HCT116 (cell line): ENCODE measurements at places on chromosomes 4 and X.

DNA sequence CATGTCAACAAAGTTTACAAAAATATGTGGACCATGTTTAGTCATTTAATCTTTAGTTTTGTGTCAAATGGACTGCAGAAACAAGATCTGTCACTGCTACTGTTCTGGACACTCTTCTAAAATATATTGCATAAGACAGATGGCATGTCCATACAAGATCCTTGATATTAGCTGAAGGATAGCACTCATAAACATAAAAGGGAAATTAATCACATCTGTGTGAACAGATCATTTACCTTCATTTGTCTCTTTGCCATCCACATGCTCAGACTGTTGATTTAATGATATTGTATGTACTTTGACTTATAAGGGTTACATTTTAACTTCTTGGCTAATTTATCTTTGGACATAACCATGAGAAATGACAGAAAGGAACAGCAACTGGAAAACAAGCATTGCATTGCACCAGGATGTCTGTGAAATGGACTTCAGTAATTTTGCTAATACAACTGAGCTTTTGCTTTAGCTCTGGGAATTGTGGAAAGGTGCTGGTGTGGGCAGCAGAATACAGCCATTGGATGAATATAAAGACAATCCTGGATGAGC, at the start of gene UGT2B7:
TSS of gene UGT2B7 (plus strand) at position 364 of the 546 bp plus-strand sequence. CDS start at position 411, 47 bp downstream.
- H3K36me3 ChIP-seq: no peaks in the 10 kb centered on the region
- no peaks in the 10 kb centered on the region for H3K27me3 ChIP-seq
- no peak within 1 kb of the TSS for H3K27ac ChIP-seq
- no peaks in the 10 kb centered on the region for H3K4me1 ChIP-seq

DNA sequence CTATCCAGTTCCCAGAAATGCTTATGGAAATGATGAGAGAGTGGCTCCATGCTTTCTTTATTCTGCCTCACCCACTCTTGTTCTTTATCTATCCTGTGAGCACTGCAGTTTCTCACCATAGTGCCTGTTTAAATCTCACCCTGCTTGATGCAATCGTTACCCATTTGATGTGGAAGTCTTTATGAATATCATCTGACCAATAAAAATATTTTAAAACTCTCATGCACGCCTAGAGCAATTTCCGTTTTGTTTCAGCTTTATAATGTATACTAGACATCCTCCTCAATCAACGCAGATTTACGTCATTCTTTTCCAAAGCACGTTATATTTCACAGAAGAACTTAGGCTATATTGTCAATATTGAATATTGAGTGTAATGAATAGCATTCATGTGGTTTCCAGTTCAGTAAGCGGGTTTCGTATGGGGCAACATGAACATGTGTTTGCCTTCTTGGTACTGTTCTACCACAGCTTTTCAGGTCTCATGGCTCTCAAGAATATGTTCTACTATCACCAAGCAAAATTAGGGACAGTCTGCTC, 32.9 kb downstream of the GPM6A start:
- no peak overlapping the region for H3K4me3 ChIP-seq
- no peaks in the 10 kb centered on the region for H3K36me3 ChIP-seq
- H3K27me3 ChIP-seq: no peaks in the 10 kb centered on the region

DNA sequence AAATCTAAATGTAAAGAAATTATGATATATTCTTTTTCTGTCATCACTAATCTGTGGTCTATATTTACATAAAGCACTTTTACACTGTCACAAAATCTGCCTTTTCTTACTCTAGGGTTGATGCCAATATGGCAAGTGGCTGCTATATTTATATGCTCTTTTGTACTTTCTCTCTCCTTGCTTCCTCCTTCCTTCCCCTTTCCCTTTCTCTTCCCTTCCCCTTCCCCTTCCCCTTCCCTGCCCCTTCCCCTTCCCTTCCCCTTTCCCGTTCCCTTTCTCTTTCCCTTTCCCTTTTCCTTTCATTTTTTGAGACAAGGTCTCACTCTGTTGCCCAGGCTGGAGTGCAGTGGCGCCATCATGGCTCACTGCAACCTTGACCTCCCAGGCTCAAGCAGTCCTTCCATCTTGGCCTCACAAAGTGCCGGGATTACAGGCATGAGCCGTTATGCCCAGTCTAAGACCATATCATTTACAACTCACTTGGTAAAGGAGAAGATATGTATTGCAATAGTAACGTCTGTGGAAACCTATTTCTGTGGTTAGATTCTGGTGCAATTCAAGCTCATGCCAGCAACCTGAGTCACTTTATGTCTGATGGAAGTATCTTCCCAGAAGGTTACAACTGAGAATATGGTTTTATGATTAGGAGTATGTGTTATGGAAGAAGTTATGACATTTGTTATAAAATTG, 13.9 kb upstream of the PLAC8 start:
- H3K27me3 ChIP-seq: no peaks in the 10 kb centered on the region
- H3K36me3 ChIP-seq: no peaks in the 10 kb centered on the region
- H3K4me3 ChIP-seq: no peak overlapping the region
- DNase-seq: no peak
- H3K27ac ChIP-seq: no peak overlapping the region
- peaks cover 5% of the 10 kb centered on the region for H3K4me1 ChIP-seq

DNA sequence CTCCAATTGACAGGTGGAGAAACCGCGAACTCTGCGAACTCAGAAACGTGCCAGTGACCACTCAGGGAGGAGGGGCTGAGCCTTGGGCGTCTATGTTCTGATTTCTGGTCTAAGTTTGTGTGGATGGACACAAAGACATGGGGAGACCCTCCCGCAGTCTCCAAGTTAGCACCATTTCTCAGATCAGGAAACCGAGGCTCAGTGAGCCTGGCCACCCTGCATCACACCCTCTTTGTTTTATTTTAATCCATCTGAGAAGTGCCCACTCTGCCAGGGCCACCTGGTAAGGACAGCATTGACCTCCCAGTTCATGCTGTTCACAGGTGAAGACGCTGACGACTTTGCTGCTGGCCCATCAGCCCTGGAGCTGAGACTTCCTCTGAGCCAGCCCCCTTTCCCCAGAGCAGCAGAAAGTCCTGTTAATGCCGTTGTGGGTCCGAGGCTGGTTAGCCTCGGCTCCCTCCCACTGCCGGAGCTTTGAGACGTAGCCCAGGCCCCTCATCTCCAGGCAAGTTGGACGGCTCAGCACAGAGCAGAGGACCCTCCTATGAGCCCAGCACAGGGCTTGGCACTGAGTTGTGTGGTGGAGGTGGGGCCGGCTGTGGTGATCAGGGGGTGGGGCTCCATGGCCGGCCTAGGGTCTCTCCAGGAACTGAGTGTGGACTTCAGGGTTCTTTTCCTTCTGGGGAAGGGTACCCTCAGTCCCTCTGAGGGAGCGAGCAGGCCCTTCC, 43.7 kb downstream of the PSAPL1 start:
- H3K36me3 ChIP-seq: no peaks in the 10 kb centered on the region
- no peaks in the 10 kb centered on the region for H3K4me1 ChIP-seq
- no peak overlapping the region for H3K27ac ChIP-seq

- H3K27ac ChIP-seq: no peak overlapping the region
- H3K36me3 ChIP-seq: no peaks in the 10 kb centered on the region
- no peak overlapping the region for H3K4me3 ChIP-seq
Observed at GRCh38 chr4:145324161-145324560, 143.8 kb upstream of the OTUD4 start.

DNA sequence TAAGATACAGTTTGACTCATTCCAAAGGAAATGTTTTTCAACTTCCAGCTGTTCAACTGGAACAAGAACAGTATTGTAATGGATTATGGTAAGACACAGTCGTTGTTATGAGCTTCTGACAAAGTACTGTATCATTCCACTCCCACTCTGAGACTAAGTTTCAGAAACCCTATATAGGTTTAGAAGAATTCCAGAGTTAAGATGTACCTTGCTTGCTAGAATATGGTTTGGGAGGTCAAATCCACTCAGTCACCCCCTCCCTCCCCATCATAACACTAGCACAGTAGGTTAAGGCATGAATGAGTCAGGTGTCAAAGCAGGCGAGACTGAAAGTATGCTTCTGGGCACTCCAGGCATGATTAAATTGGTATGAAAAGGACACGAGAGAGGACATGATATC, 339.7 kb downstream of the DMD start:
- no peaks in the 10 kb centered on the region for H3K4me1 ChIP-seq
- H3K36me3 ChIP-seq: no peaks in the 10 kb centered on the region
- H3K27me3 ChIP-seq: no peaks in the 10 kb centered on the region
- no peak overlapping the region for H3K4me3 ChIP-seq
- DNase-seq: no peak
- no peak overlapping the region for H3K27ac ChIP-seq

GRCh38 chr4:93461541-93461940, 367.0 kb upstream of the ATOH1 start:
- no peak overlapping the region for H3K27ac ChIP-seq
- H3K36me3 ChIP-seq: no peaks in the 10 kb centered on the region
- H3K4me3 ChIP-seq: no peak overlapping the region
- no peak for DNase-seq
- H3K4me1 ChIP-seq: no peaks in the 10 kb centered on the region

- H3K27me3 ChIP-seq: no peaks in the 10 kb centered on the region
- peak overlapping the region; percentile 64 for H3K4me3 ChIP-seq
- H3K4me1 ChIP-seq: peaks cover 22% of the 10 kb centered on the region
- no peak for DNase-seq
- peak overlapping the region; percentile 82; the same call in 1 of the 2 replicates for H3K27ac ChIP-seq
Observed at GRCh38 chrX:14028473-14028872, 1.2 kb downstream of the GEMIN8 start.

DNA sequence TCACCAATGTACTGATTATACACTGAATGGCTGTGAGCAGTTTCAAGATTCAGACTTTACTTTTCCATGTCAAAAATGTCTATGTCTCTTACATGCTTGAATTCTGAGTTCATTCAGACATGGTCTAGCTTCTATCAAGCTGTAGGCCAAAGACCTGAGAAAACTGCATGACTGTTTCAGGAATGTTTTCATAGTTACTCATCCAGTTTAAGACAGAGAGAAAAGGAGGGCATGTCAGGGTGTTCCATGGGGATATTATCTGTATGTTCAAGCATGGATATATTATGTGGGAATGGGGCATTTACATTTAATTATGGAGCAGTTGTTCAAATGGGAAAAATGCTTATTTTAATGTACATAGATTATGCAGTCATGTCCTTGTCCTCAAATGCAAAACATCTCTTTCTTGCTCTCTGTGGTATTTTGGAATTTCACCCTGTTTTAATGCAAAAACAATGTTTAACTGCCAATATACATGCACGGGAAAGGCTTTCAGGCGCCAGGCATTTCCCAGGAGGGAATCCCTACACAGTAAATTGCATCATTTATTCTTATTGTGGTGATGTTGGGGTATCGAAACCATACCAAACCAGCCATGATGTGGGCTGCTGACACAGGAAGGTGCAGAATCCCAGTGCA, 429.1 kb upstream of the INTU start:
- no peak overlapping the region for H3K4me3 ChIP-seq
- no peak overlapping the region for H3K27ac ChIP-seq
- no peaks in the 10 kb centered on the region for H3K27me3 ChIP-seq
- H3K36me3 ChIP-seq: no peaks in the 10 kb centered on the region
- H3K4me1 ChIP-seq: no peaks in the 10 kb centered on the region

GRCh38 chrX:131393426-131393825, 104.3 kb upstream of the IGSF1 start:
- peaks cover 9% of the 10 kb centered on the region; the same call in 1 of the 2 replicates for H3K4me1 ChIP-seq
- no peaks in the 10 kb centered on the region for H3K27me3 ChIP-seq
- H3K36me3 ChIP-seq: no peaks in the 10 kb centered on the region
- no peak overlapping the region for H3K27ac ChIP-seq
- DNase-seq: no peak

- no peaks in the 10 kb centered on the region for H3K27me3 ChIP-seq
- DNase-seq: no peak
- H3K4me3 ChIP-seq: no peak overlapping the region
- H3K36me3 ChIP-seq: no peaks in the 10 kb centered on the region
Observed at GRCh38 chr4:16745009-16745635, 153.3 kb downstream of the LDB2 start.

GRCh38 chr4:57424232-57424897, 314.2 kb upstream of the IGFBP7 start:
- no peak overlapping the region for H3K4me3 ChIP-seq
- no peak for DNase-seq
- no peak overlapping the region for H3K27ac ChIP-seq
- H3K4me1 ChIP-seq: no peaks in the 10 kb centered on the region
- no peaks in the 10 kb centered on the region for H3K27me3 ChIP-seq

GRCh38 chrX:45598861-45599260, 398.2 kb upstream of the DIPK2B start:
- DNase-seq: no peak
- H3K36me3 ChIP-seq: no peaks in the 10 kb centered on the region
- H3K27me3 ChIP-seq: no peaks in the 10 kb centered on the region
- H3K4me3 ChIP-seq: no peak overlapping the region
- H3K27ac ChIP-seq: no peak overlapping the region

GRCh38 chrX:56615282-56615681, 51.9 kb downstream of the UBQLN2 start:
- H3K36me3 ChIP-seq: no peaks in the 10 kb centered on the region
- no peak overlapping the region for H3K4me3 ChIP-seq

- no peak for DNase-seq
- H3K4me3 ChIP-seq: no peak overlapping the region
- peaks cover 8% of the 10 kb centered on the region; the same call in 1 of the 2 replicates for H3K4me1 ChIP-seq
- no peak overlapping the region for H3K27ac ChIP-seq
Observed at GRCh38 chr4:1472911-1473518, 66.8 kb upstream of the NKX1-1 start.

DNA sequence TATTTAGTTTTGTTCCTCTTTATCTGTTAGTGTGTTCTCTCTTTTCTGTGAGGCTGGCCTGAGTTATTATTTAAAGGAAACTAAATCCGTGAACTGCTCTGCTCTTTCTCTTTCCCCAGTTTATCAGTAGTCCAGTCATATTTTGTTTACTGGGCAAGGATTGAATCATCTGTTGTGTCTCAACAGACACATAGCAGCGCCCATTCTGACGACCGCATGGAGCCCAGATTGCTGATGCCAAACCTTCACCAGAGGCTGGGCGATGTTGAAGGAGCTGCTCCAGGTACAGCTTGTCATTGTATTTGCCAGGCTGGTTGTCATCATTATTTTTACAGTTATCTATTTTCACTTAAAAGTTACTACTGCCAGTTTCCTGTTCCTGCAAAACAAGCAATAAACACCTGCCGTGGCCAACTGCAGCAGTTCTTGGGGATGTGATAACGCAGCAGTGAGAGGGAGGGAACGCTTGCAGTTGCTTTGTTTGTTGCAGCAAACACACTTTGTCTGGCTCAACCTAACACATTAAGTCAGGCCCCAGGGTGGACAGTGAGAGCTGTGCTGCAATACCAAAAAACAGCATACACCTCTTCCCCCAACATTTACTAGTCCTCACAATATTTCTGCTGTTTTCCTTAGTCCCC, 10.1 kb downstream of the REELD1 start:
- peaks cover 8% of the 10 kb centered on the region for H3K4me1 ChIP-seq
- DNase-seq: no peak
- no peak overlapping the region for H3K27ac ChIP-seq
- no peaks in the 10 kb centered on the region for H3K27me3 ChIP-seq

GRCh38 chr4:123577225-123577906, 180.8 kb downstream of the SPRY1 start:
- H3K27me3 ChIP-seq: no peaks in the 10 kb centered on the region
- H3K4me3 ChIP-seq: no peak overlapping the region
- H3K36me3 ChIP-seq: no peaks in the 10 kb centered on the region
- H3K4me1 ChIP-seq: no peaks in the 10 kb centered on the region
- H3K27ac ChIP-seq: no peak overlapping the region
